ENCODE measurements at places on chromosomes 4 and X.

DNA sequence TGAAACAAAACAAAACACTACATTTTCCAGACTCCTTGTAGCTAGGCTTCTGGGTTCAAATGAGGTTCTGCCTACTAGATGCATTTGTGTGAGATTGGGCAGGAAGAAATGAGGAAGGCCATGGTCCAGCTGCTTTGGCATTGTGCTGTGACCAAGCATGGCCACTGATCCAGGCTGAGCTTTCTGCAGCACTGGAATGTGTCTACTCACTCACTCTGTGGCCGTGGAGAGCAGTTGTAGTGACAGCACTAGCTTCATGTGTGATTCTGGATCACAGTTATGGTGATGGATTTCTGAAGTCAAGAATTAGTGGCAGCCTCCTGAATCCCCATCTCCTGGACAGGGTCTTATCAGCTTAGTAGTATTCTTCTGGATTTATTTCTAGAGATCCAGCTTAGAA lies 358.9 kb downstream of the GPAT3 start:
- no peak for DNase-seq

GRCh38 chrX:38326086-38326485 lies 1.2 kb downstream of the RPGR start:
- no peak for DNase-seq

DNA sequence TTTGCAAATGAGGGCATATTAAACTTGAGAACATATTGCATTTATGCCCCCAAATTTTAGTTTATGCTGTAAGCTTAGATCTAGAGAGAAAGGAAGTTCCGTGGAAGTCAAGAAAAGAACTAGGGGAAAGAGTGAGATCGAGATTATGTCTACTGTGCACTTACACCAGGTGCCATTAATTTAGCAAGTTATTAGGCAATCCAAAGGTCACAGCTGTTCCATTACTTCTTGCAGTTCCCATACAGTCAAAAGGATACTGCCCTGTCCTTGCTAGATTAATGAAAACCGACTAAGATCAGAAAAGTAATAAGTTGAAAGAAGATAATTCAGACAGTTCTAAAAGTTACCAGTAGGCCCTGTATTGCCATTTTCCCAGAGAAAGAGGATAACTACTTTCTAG lies 49.3 kb upstream of the SLC7A11 start:
- DNase-seq = no peak

- no peak for DNase-seq
Observed at GRCh38 chr4:163448540-163449203, 24.9 kb downstream of the TKTL2 start.

DNA sequence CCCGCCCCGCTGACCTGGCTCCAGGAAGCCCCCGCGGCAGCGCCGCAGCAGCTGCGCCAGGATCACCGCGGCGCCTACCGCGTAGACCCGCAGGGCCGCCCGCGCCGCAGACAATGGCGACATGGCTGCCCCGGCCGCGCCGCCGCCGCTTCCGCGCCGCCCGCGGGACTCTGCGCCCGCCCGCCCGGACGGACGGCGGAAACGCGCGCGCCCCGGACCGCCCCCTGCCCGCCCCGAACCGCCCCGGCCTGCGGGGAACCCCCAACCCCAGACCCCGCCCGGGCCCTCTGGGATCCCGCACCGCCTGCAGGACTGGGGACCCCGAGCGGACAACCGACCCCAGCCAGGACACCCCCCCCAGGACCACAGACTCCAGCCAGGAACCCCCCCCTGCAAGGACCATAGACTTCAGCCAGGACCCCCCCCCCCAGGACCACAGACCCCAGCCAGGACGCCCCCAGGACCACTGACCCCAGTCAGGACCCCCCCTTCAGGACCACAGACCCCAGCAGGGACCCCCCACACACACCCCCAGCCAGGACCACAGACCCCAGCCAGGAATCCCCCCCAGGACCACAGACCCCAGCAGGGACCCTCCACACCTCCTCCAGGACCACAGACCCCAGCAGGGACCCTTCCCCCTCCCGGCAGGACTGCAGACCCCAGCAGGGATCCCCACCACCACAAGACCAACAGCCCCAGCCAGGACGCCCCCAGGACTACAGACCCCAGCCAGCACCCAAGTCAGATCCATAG lies at the start of the genes DHRSX and ZBED1:
DHRSX (minus strand) TSS at position 174 of the 756 bp plus-strand sequence; CDS start at position 123, 51 bp downstream.
ZBED1 (minus strand) TSS at position 174 of the 756 bp plus-strand sequence. CDS start 10,257 bp downstream, outside the sequence.
- DNase-seq = no peak

- no peak for DNase-seq
Observed at GRCh38 chrX:71222929-71223328, at the start of gene GJB1. Gene GJB1, plus strand, starts transcription at chrX:71223224. Its CDS starts 484 bp downstream, at chrX:71223708.

DNA sequence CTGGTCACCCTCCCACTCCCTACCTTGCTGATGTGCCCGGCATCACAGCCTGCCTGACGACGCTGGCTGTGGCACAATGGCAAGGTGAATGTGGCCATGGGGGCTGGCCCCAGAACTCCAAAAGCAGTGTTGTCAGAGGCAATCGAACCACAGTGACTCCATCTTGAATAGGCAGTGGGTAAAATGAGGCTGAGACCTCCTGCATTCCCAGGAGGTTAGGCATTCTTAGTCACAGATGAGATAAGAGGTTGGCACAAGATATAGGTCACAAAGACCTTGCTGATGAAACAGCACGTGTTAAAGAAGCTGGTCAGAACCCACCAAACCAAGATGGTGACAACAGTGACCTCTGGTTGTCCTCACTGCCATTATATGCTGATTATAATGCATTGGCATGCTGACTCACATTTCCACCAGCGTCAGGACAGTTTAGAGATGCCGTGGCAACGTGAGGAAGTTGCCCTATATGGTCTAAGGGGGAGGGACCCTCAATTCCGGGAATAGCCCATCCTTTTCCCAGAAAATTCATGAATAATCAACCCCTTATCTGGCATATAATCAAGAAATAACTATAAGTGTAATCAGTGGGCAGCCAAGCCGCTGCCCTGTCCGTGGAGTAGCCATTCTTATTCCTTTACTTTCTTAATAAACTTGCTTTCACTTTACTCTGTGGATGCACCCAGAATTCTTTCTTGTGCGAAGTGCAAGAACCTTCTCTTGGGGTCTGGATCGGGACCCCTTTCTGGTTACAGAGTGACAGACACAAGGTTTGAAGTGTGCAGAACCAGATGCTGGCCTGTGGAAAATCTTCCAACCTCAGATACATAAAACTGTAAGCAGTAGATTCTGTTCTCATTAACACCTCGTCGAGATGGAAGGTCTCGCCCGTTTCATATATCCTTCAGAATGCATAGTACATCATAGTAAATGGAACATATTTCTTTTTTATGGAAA lies 26.8 kb upstream of the CLDN24 start:
- DNase-seq = peak; percentile 95

GRCh38 chrX:134542485-134542884 lies 82.5 kb downstream of the HPRT1 start:
- DNase-seq = no peak

GRCh38 chr4:14862891-14863290 lies 139.4 kb upstream of the CPEB2 start:
- no peak for DNase-seq

- DNase-seq = no peak
Observed at GRCh38 chrX:22952010-22952409, 47.8 kb upstream of the DDX53 start.

DNA sequence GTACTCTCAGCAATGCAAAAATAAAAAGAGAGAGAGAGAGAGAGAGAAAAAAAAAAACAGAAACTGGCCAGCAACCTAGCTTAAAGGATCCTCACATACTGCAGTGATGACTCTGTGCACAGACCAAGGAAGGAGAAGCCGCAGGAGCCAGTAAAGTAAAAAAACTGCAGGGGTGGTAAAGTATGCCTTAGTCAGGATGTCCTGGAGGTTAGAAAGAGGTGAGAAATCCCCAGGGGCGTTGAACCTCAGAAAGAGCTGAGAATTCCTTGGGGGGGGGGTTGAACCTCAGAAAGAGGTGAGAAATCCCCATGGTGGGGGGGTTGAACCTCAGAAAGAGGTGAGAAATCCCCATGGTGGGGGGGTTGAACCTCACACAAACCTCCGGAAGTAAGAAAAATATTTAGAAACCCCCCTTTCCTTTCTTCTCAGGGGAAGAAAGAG lies 48.0 kb downstream of the MAGEA9 start:
- peak; percentile 1 for DNase-seq

DNA sequence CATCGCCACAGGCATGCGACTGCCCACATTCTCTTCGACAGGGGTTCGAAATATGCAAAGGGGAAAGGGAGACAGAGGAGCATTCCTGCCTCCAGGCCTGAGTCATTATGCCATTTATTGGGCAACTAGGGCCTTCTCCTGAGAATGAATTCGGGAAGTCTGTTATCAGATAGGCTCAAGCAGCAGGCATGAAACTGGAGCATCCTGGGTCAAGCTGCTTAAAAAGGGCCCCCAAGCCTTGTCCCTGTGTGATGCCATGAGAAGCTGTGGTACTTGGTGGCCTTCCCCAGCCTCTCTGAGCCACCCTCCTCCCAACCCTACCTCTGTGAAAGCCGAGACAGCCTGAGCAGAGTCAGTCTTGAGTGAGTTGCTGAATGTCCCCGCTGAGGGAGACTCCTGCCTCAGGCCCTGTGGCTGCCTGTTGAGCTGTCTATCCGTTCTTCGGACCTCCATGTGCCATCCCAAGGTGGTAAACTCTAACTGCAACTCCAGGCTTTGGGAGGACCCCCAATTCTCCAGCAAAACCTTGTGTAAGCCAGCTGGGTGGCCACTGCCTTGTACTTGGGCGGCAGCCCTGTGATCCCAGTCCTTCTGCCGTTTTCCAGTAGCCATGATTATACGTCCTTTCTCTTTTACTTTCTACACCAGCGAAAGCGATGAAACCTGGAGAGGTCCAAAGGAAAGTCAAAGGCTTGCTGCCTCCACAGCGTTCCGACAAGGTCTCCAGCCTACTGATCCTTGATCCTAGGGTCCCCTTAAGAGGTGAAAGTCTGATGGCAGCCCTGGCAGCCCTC lies 37.7 kb downstream of the NBDY start:
- no peak for DNase-seq

GRCh38 chr4:17517664-17518063 lies 2.7 kb downstream of the CLRN2 start:
- DNase-seq = no peak

DNA sequence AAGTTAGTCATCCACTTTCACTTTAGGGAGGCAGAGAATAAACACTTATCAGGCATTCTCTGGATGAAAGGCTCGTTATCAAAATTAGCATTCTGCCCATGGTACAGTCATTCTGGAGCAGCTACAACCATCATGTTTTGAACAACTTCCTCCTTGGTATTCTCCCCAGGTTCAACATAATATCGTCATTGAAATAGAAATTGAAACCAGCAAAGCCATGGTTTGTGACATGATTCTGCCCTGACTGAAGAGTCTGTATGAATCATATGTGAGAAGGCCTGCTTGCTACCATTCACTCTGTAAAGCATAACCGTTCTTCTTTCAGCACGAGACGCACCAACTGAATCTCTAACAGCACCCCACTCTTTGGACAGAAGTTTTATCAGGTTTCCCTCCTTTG lies 127.5 kb upstream of the RADX start:
- DNase-seq = no peak

- DNase-seq = no peak
Observed at GRCh38 chr4:172945611-172946010, 223.0 kb upstream of the GALNT7 start.

GRCh38 chr4:3514221-3514780 lies 17.9 kb downstream of the LRPAP1 start:
- DNase-seq = no peak

DNA sequence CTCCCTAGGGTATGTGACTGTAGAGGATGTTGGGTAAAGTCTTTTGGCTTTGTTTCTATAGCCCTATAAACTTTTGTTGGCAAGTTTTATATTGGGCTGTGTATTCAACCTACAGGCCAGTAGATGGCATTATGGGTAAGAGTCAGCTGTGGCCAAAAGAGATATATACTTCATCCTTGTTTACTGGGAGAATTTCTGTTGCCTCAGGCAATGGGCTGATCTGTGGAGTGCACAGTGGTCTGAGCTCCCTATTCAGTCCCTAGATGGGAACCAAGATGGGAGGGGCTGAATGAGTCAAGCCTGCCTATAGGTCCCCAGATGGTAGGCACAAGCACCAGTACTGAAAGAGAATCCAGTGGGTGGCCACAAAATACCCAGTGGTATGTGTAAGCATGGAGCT lies 580.6 kb downstream of the EPHA5 start:
- DNase-seq = no peak

GRCh38 chr4:25031077-25031621 lies 403 bp upstream of the LGI2 start:
- DNase-seq = no peak

GRCh38 chrX:152537373-152537772 lies 86.3 kb upstream of the GABRA3 start:
- no peak for DNase-seq

GRCh38 chrX:22340022-22340616 lies 67.4 kb downstream of the CBLL2 start:
- no peak for DNase-seq

- no peak for DNase-seq
Observed at GRCh38 chrX:41085878-41086626, 807 bp downstream of the USP9X start.

- DNase-seq = no peak
Observed at GRCh38 chrX:9644335-9644734, 121.3 kb downstream of the GPR143 start.

DNA sequence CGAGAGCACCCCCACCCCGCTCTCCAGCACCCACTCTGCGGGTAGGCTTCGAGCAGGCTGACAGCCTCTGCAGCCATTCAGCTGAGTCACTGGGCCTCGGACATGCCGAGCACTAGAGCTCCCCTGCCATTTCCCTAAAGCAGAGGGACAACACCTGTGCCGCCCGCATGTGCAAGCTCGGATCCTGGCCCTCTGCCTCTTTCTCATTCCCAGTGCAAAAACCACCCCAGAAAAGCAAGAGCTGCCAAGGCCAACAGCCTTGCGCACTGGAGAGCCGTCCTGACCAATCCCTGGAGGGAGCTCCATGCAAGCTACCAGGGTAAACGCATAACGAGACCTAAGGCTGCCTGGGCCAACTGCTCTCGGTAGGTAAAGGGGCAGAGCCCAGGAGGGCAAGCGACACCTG lies 5.3 kb downstream of the HCFC1 start:
- no peak for DNase-seq

All from AG09309 (cell line).